Activated CD4-positive, alpha-beta T cell treated with anti-CD3 and anti-CD28 coated beads, Interleukin-2, Interleukin-4, amounts not matched to agents 100 ng/mL and 50 ng/mL, durations not matched to agents 16 hours and 8 hours (primary cell): ENCODE measurements at places on chromosomes 2 and 18.

GRCh38 chr2:50042771-50043170 is 888.5 kb upstream of the FSHR start:
- DNase-seq, result no peak

GRCh38 chr2:64946769-64947247 is 42.4 kb upstream of the SLC1A4 start:
- DNase-seq, result no peak

GRCh38 chr2:218033590-218034496 is 31.0 kb upstream of the TNS1 start:
- no peak for DNase-seq

GRCh38 chr18:6174983-6175745 is 239.5 kb downstream of the L3MBTL4 start:
- no peak for DNase-seq

DNA sequence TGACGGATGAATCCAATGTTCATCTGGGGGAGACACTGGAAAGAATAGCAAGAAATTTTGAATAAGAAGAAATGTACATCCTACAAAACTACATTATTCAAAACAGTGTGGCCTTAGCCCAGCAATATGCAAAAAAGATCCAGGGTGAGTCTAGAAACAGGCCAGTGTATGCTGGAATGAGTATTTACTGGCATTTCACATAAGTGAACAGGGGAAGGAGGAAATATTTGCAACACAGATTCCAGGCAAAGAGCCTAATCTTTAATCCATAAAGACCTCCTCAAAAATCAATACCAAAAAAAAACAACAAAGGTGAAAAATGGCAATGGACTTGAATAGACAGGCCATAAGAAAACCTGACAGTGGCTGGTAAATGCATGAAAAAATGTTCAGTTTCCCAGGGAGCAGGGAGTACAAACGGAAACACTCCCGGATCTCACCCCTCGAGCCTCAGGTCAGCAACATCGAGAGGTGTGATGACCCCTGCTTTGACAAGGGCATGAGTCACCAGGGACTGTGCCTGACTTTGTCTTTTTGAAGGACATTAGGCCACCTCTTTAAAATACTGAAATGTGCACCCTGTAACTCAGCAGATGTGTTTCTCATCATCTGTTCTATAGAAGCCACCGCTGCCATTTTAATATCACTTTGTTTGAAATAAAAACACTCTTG is 12.7 kb upstream of the GPC1 start:
- no peak for DNase-seq

DNA sequence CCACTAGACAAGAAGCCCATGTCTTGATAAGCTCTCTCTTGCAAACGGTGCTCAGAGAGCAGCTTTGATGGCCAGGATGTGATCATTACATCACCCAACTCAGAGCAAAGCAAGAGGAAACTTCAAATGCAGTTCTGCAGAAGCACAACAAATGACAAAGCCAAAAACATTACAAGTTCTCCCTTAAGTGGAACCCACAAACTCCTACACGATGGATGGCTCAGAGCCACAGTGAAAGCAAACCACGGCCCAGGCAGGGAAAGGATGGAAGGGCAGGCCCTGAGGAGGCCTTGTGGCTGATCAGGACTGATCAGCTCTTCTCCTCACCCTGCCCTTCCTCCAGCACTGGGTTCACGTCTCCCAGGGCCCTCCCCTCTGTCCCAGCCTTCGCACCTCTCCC is 326.4 kb downstream of the EIPR1 start:
- DNase-seq, result no peak

DNA sequence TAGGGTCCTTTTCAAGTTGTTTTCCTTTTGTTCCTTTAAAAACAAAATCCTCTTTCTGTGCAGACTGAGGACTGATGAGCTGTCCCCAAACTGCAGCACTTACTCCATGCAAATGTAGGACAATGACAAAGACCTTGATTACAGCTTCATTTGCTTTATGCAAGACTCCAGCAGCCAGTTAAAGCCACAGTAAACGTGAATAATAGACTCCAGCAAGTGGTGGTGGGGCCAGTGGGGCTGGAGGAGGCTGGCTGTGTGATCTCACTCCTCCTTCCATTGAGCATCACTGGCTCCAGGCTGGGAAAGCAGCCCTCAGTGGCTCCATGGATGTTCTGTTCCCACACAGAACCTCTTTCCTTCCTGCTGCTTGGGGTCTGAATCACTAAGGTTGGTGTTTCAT is 306.0 kb upstream of the CELF4 start:
- no peak for DNase-seq

DNA sequence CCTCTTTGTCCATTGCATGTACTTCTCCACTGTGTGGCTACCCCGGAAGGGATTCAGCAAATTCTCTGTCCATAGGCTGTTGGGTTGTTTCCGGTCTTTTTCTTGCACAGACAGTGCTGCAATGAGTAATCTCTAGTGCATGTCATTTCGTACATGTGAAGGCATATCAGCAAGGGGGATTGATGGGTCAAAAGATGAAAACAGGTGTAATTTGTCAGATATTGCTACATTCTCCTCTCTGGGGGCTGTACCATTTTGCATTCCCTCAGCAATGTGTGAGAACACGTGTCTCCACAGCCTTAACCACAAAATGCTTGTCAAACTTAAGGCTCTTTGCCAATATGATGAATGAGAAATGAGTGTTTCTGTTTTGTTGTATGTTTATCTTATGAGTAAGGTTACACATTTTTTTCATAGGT is 60.5 kb downstream of the KLHL29 start:
- DNase-seq, result no peak

GRCh38 chr18:69399253-69399652 is 1.4 kb upstream of the DOK6 start:
- no peak for DNase-seq

DNA sequence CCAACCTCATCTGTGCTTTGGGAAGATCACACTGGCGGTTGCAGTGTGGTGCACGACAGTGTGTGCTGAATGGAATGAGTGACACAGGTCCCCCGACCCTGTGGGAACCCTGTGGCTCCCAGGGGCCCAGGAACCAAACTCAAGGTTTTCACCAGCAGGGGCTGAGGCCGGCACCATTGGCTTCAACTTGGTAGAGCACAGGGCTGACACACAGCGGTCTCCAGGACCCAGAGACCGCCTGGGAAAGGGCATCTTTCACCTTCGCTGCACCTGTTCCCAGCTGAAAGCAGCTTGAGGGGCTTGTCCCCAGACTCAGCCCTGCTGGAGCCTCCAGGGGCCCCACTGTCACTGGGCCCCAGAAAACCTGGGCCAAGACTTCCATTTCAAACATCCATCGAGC is 59.0 kb upstream of the ODC1 start:
- DNase-seq, result no peak

DNA sequence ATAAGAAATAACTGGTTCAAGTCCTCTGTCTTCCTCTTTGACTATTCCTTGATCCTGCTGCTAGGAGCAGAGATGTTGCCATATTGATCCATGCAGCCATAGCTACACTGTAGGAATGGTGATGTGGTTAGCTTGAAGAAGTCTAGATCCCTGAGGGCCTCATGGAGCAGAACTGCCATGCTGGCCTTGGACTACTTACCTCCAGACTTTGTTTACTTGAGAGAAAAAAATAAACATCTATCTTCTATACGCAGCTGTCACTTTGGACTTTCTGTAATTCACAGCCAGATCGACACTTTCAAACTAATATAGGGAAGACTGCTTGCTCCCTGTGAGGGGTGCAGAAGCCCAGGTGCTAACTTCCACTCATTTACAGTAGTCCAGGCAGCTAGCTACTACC is 84.5 kb upstream of the NFU1 start:
- DNase-seq, result no peak

GRCh38 chr2:12286347-12286746 is 430.4 kb upstream of the TRIB2 start:
- DNase-seq, result no peak

GRCh38 chr2:160581035-160581434 is 87.4 kb upstream of the RBMS1 start:
- no peak for DNase-seq

DNA sequence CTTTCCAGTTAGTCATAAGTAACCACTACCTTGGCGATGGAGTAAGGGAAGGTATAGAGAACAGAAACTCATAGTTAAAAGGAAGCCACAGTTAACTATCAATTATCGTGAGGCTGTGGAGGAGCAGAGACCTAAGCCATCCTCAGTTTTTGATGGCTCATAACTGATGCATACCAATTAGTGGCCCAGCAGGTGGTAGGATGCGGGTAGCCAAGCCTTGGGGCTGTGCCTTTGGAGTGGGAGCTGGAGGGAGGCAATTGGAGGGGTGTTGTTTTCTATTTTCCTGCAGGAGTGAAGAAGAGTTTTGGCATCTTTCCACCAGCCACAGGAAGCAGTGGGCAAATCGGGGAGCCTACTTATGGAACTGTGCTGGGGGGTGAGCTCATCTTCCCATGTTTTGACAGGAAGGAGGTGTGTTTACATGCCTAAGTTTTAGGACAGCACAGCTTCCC is 194.8 kb downstream of the TPGS2 start:
- DNase-seq, result no peak

GRCh38 chr18:55354795-55355194 is 233.2 kb downstream of the TCF4 start:
- DNase-seq, result no peak

DNA sequence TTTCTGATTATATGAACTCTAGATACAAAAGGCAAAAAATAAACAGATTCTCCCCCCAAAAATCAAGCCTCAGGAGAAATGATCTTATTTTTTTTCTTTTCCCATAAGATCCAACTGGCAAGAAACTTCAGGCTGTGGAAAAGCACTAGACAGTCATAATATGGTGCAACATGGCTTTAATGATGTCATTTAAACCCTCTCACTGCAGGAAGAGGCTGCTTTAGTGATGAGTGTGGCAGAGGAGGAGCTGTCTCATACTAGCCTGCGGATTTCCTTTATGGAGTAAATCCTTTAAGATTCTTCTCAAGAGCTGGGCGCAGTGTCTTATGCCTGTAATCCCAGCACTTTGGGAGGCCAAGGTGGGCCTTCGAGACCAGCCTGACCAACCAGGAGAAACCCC is 83.3 kb upstream of the CD28 start:
- DNase-seq, result no peak

DNA sequence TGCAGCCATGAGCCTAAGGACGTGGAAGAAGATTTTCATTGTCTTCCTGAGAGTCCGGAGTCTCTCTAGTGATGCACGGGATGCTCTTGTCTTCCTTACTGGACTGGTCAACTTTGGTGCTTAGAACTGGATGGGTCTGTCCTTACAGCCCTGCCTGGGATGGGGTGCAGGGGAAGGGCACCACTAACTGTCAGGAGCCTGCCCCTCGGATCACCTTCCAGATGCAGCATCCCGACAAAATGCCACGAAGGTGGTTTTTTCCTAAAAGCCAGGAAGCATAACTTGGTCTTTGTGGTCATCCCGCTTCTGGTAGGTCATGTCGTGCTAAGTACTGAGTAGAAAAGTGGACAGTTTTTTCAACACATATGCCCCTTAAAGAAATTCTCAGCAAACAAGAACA is 207.4 kb upstream of the TWIST2 start:
- DNase-seq, result no peak

DNA sequence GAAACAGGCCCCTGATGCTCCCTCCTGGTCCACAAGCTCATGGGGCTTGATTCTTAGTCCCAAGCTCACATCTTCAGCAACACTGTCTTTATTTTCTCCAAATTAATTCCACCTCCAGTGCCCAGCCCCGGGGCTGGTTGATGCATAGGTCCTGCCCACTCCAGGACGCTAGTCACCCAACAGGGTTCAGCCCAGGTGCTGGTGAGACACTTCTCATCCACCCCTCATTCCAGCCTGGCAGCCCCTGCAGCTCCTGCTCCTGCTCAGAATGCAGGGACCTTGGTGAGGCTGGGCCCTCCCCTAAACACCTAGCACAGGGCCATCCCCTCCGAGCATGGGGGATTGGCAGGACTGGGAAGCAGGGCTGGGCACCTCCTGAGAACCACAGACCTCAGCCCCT is 25.7 kb downstream of the STEAP3 start:
- DNase-seq, result no peak

DNA sequence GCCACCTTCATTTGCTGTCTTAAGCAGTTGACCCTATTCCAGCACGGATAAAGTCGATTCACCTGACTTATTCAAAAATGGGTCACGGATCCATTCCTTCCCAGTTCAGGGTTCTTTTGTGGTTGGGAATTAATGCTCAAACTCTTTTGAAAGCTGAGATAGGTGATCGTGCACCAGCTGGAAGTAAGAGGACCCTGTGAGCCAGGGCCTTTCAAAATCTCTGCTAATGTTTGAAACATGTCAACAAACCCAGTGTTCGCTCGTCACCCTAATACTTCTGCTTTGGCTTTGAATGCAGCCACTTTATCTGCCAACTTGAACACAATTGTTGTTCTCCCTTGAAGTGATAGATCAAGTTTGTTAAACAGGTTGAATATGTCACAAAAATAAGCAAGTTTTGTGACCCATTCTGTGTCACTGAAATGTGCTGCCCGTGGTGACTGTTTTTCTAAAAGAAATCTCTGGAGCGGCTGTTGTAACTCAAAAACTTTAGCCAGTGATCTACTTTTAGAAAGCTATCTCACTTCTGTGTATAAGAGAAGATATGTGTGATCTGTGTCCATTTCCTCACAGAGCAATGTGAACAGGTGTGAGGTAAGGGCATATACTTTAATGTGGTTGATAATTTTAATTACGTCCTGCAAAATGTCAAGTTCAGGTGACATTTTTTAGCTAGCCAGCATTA is 16.9 kb downstream of the HAT1 start:
- DNase-seq, result no peak

- DNase-seq, result no peak
Measured at GRCh38 chr2:143953451-143954030, 566.4 kb downstream of the ZEB2 start.

- no peak for DNase-seq
Measured at GRCh38 chr18:77984833-77985232, 735.2 kb downstream of the GALR1 start.
